Stimulated activated CD4-positive, alpha-beta T cell treated with anti-CD3 and anti-CD28 coated beads, Interleukin-1b, Interleukin-23, amount 100 ng/mL, for 1 hour (primary cell): ENCODE measurements at places on chromosomes 3 and 15.
A peak's percentile ranks its signal among the peaks of the same experiment; 100 is the strongest.

- DNase-seq, result no peak
These were observed 6.5 kb downstream of the TAGLN3 start for GRCh38 chr3:112005091-112005672.

DNA sequence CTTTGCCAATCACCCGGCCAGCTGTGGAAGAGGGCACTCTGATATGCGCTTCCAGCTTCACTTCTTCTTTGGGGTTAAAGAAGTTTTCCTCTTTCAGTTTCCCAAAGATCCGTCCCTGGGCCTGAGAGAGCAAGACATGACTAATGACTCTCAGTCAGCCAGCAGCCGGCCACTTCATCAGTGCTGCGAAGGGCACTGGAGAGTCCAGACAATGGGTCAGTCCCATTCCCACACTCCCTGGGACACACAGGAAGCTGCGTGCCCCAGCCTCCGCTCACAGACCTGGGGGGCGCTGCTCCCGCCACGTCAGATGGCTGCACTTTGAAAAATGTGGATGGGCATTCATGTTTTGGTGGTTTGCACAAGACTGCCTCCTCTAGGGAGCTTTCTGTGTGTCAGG is 63.3 kb downstream of the SENP2 start:
- no peak for DNase-seq

GRCh38 chr15:89904519-89904918 is 8.2 kb downstream of the ARPIN start:
- DNase-seq, result no peak

GRCh38 chr3:88480822-88481221 is 331.1 kb downstream of the C3orf38 start:
- DNase-seq, result no peak

- DNase-seq, result no peak
These were observed 236.3 kb downstream of the NFKBIZ start for GRCh38 chr3:102085431-102086176.

DNA sequence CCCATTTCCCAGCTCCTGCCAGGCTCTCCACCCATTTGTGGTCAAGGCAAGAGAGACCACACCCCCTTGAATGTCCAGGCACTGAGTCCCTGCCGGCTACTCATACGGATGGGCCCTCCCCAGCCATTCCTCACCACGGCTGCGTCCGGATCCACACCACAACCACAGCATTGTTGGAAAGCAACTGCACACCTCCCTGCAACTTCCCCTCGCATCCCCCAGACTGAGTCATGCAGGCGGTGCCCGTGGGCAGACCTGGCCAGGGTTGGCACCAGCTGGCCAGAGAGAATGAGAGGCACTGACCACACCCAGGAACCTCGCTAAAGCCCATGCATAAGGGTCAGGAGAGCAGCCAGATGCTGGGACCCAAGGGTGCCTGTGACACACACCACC is 30.5 kb downstream of the LOXL1 start:
- no peak for DNase-seq

DNA sequence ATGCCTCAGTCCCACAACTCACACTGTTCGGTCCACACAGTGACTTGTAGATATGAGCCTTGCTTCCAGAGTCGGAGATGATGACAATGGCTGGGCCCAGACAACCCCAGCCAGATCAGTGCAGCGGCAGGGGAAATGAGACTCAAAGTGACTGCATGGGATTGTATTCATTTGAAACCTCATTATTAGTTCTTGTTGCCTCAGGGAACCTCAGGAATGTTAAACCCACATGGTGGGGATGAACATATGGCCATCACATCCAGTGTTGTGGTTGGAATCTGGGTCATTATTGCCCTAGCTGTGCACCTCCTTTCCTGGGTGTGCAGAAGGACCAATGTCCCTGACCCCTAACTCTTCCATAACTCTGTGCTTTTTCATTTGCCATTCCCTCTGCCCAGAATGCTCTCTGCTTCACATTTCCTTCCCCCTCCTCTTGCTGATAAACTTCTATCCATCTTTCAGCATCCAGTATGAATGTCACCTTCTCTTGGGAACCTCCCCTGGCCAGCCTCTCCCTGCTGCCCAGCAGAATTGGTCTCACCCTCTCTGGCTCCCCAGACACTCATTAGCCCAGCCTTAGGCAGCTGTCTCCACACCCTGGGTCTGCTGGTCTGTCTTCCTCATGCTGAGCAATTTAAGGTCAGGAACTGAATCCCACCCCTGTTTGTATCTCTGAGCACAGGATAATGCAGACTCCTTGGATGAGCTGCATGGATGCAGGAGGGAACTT is 67.0 kb upstream of the TNFAIP8L3 start:
- no peak for DNase-seq

DNA sequence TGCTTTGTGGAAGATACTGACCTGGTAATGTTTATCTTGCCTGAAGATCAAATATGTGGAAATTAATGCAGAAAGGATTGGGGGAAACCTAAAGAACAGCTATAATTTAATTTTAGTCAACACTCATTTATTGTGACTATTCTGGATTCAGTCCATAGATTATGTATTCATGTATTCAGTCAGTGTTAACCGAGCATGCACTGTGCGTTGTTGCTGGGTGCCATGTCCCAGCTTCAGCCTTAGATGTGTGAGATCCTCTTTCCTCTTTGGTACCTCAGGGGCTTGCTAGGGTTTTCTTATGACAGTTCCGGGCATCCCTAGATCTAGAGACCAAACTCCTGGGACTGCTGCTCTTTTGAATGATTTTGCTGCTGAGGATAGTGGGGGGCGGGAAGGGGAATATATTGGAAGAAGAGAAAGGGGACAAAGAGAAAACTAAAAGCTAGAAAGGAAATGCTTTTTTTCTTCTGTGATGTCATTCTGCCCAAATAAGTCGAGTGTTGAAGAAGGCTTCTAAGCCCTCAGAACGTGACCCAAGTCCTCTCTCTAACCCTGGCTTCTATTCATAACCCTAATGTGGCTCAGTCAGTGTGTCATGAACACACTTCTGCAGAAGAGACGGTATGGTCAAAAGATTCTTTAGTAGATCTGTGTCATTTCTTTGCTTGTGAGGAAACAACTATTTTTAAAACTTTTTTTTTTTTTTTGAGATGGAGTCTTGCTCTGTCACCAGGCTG is 33.5 kb downstream of the STARD9 start:
- DNase-seq, result no peak

- peak; percentile 46 for DNase-seq
These were observed 61.5 kb downstream of the IQSEC1 start for GRCh38 chr3:13011573-13012220.

DNA sequence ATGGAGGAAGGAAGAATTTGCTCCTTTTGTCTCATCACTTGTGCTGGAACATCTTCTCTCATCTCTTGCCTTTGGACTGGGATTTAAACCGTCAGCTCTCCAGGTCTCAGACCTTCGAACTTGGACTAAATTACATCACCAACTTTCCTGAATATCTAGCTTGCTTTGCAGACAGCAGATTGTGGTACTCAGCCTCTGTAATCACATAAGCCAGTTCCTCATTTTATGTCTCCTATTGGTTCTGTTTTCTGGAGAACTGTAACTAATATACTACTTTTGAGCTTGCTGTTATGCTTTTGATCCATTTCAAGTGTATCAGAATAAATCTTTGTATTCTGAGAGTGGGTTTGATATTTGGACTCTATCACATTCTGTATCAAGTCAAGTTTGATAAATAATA is 164.3 kb upstream of the VEPH1 start:
- DNase-seq, result no peak

- no peak for DNase-seq
These were observed 664.2 kb upstream of the CFAP20DC start for GRCh38 chr3:59714066-59714465.

DNA sequence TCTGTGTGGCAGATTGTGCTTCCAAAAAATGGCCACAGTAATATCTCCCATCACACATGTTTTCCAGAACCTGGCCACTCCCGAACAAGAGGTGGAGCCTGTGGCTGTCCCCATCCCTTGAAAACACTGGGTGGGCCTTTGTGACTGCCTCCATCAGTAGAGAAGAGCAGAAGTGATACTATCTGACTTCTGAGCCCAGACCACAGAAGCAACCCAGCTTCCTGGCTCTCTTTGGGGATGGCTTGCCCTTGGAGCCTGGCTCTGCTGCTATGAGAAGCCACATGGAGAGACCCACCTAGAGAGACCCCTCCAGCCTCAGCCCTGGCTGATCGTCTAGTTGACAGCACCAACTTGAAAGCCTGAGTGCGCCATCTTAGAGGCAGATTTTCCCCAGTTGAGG is 39.8 kb upstream of the CMTM8 start:
- no peak for DNase-seq

DNA sequence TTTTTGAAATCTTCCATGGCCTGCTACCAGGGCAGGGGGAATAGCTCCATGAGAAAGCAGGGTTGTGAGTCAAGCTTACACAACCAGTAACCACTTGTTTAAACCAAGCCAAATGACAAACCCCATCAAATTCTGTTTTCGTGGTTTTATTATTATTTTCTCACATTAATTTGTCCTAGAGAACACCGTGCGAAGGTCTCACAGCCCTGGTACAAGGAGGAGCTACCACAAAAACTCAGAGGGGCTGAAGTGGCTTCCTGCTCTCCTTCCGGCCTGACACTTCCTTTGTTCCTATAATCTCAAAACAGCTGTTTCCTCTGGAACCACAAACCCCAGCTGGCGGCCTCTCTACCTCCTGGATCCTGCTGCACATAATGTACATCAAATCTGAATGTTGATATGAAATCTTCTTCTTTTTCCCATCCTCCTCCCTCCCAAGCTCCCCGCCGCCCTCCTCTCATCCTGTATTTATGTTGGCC is 375.9 kb downstream of the MCTP2 start:
- no peak for DNase-seq

DNA sequence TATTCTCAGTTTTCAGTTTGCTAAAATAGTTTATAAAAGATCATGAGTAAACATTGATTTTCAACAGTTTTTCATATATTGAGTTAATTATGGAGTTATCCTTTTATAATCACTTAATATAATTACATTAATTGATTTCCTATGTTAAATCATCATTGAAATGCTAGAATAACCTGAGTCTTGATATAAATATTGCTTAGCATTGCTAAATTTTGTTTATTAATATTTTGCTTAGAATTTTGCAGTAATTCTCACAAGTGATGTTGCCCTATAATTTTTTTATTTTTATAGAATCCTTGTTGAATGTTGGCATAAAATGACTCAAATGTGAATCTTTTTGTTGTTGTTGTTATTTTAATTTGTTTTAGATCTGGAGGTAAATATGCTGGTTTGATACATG is 654.2 kb downstream of the OTOL1 start:
- no peak for DNase-seq

DNA sequence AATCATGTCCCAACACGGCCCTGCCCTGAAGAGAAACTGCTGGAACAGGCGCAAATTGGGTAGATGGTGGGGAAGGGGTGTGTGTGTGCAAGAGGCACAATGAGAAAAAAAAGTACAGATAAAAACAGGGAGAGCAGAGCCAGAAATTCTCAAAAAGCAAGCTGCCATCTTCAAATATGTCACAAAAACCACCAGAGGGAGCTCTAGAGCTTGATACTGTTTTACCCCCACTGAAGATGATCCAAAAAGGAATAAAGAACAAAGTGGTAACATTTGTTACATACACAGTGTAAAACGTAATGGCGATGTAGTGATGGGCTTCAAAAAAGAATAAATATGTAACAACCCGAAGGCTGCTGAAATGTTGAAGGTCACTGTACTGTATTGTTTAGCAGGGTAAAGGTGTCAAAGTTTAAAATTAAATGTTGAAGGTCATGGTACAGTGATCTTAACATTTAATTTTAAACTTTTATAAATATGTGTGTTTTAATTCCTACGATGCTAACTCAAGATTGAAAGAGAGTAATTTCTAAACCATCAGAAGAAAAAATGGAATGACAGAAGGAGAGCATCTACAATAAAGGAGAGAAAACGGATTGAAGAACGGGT is 6.0 kb downstream of the SNRPA1 start:
- no peak for DNase-seq

DNA sequence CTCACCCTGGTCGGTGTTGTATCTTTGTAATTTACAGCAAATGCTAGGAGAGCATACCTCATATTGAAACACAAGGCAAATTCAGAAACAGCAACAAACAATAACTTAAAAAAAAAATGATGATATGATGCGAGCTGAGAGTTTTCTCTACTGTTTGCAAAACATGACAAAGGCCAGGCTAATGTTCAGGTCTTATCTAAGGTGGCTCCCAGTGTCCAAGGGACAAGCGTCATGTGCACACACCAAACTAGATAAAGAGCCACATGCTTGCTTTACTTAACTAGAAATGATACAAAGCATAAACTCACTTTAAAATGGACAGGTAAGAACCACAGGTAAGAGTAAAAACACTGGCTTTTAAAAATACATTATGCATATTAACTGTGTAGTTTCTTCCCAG is 375.9 kb downstream of the FOXP1 start:
- DNase-seq, result no peak

GRCh38 chr15:29805043-29805707 is 17.1 kb downstream of the TJP1 start:
- DNase-seq, result no peak

DNA sequence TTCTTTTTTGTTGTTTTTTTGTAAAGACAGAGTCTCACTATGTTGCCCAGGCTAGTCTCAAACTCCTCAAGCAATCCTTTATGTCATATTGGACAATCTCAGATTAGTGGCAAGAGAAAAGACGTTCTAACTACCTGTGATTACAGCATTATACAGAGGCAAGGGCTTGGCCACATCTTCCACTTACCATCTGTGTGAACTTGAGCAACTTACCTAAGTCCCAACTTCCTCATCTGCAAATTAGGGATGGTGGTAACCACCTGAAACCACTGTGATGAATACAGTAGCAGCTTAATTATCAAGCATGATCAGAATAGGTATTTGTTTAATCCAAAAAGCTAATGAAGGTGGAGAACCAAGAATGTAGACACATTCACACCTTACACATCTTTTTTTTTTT is 16.1 kb downstream of the LRRC2 start:
- DNase-seq, result no peak

DNA sequence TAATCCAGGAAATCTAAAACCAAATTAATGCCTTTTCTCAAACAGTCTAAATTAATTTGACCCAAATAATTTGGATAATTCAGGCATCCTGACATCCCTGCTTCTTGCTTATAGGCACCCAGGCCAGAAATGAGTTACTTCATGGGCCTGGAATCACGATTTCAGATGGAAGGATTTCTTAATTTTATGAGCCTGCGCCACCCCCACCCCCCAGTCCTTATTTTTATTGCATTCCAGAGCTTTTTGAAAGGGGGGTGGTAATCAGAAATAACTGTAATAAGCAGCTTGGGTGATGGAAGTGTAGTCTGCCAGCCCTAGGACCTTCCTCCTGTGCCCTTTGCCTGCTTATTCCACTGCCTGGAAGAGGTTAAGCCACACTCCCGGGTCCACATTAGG is 1.3 kb downstream of the AP2M1 start:
- no peak for DNase-seq

DNA sequence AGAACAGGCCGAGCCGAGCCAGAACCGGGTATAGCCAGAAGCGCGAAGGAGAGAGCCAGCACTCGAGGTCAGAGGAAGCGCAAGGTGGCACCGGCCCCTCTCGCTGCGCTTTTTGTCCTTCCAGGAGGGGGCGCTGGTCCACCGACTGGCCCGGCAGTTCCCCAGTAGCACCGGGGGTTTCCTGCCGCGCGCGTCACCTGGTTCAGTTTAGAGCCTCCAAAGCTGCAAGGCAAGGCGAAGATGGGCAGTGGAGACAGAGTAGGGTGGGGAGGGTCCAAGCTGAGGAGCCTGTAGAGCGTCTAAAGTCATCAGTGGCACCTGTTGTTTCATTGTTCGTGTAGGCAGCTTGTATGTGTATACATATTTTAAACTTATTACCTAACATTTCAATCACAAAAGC is 7.6 kb upstream of the NR2E3 start:
- DNase-seq, result no peak
